ENCODE measurements at places on chromosomes 2 and 18.

DNA sequence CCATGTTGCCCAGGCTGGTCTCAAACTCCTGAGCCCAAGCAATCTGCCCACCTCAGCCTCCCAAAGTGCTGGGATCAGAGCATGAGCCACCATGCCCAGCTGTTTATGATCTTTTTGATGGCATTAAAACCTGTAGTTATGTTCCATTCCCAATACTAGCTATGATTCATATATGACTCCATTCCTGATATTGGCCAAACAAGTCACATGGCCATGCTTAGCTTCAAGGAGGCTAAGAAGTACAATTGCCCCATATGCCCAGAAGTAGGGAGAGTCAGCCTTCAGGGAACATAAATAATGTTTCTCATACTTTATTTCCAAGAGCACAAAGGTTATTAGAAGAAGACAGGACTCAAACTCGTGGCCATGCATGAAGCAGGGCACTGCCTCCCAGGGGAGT is 132.4 kb upstream of the RAB6C start:
- no peak for DNase-seq

GRCh38 chr2:15769676-15770547 is 170.4 kb upstream of the MYCN start:
- DNase-seq, result no peak

DNA sequence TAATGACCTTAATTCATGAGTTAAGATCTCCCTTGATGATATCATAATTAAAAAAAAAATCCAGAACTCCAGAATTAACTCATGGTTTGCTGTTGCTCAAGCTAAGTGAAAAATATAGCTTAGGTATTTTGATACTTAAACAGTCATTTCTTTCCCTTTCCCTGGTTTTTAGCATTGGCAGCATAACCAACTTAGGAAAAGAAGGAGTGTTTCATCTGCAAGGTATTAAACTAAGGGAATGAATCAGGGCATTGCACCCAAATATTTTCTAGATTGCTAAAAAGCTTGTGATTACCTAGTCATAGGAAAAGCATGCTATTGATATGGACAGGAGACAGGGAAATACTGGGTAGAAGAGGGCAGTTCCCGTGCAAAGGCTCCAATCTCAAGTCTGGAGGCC is 207.2 kb downstream of the LRP1B start:
- DNase-seq, result no peak

DNA sequence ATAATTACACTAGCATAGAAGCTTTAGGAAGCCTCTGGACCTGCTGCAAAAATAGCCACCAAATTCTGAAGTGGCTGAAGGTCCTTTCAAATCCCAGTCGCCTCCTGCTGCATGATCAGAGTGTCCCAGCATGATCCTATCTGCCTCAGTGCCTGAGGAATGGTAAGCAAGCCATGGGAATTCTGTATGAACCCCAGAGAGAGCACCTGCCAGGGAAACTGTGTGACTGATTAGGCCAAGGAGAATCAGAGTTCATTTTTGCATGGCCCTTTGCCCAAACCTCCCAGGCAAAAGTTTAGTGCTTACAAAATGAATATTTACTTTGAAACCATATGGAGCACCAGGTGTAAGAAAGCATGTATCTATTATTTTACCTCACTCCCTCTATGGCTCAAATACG is 221.4 kb downstream of the ARL4C start:
- no peak for DNase-seq

- DNase-seq, result no peak
Observed at GRCh38 chr2:54479424-54479823, 23.3 kb downstream of the SPTBN1 start.

- no peak for DNase-seq
Observed at GRCh38 chr18:55115606-55116005, 156.3 kb upstream of the CCDC68 start.

- DNase-seq, result no peak
Observed at GRCh38 chr2:33491441-33492084, 15.1 kb downstream of the RASGRP3 start.

DNA sequence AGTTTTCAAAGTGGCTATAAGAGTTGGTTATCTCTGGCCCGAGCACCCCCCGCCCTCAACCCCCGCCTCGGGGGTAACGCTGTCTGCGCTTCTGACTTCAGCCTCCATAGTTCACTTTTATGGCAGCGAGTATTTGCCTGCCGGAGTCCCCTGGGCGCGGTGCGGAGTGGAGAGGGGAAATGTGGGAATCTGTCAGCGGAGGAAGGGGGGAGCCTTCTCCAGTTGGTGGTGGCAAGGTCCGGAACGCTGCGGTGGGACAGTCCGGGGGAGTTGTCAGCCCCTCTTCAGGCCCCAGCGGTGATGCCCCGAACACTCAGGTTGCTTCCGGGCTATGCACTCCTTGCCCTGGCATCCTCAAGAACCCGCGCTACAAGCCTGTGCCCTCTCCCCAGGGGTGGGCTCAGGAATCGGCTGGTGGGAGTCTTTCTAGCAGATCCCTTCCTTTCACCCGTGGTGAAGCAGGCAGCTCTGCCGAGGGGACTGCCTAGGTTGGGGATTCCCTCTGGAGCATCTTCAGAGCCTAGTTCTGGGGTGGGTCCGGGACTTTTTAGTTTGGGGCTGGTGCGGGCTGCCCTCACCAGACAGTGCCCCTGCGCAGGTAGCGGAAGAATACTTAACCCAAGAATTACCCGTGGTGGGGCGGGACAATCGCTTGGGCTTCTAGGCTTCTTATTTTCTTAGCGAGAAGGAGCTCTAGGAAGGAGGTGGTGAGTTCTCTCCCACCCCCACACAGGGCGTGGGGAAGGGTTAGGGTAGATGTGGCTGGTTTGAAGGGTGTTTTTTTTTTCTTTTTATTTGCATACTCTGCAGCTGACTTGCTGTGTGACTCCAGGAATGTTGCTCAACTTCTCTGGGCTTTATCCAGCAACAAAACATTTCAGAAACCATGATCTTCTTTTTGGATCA is 1.6 kb downstream of the ATOH8 start:
- DNase-seq, result no peak

DNA sequence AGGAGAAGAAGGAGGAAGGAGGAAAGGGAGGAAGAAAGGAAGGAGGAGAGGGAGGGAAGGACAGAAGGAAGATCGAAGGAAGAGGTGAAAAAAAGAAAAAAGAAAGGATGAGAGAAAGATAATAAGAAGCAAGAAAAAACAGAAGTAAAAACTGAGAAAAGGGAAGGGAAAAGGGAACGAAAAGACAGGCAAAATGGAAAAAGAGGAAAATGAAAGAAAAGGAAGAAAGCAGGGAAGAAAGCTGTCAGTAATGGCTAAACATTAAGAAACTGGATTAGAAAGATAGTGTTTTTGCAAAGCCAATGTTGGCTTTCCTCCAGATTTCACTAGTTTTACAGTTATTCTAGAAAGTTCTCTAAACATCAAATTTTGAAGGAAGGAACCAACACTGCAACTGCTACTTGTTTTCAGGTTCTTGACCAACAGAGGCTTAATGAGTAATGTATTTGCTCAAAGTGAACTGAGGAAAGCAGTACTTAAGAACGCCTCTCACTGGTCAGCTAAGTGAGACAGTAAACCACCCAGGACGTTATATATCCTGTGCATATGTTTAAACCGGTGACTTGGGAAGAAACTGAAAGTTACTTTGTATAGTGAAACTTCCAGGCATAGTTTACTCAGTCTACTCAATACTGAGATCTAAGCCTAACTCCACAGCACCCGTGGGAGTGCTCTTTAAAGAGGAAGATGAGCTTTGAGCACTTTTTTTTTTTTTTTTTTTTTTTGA is 286.2 kb upstream of the TRIB2 start:
- DNase-seq, result peak; percentile 43

- DNase-seq, result no peak
Observed at GRCh38 chr2:27378096-27378808, 2.3 kb downstream of the ZNF513 start.

- no peak for DNase-seq
Observed at GRCh38 chr2:107804608-107805498, 21.8 kb upstream of the RGPD4 start.

- DNase-seq, result no peak
Observed at GRCh38 chr2:122743021-122743675, 987.7 kb downstream of the TSN start.

DNA sequence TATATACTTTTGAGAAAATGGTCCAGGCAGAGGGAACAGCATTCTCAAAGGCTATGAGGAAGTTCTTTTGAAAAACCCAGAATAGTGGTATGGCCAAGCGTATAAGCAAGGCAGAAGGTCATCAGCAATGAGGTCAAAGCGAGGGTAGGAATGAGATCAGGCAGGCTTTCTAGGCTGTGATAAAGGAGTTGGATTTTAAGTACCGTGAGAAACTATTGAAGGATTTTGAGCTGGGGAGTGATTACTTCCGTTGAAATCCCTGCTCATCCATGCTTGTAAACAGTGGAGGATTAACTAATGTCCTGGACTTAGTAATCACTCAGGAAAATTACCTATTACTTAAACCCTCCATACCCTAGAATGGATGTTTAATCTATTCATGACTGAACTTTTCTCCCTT is 50.2 kb downstream of the EMILIN2 start:
- no peak for DNase-seq

DNA sequence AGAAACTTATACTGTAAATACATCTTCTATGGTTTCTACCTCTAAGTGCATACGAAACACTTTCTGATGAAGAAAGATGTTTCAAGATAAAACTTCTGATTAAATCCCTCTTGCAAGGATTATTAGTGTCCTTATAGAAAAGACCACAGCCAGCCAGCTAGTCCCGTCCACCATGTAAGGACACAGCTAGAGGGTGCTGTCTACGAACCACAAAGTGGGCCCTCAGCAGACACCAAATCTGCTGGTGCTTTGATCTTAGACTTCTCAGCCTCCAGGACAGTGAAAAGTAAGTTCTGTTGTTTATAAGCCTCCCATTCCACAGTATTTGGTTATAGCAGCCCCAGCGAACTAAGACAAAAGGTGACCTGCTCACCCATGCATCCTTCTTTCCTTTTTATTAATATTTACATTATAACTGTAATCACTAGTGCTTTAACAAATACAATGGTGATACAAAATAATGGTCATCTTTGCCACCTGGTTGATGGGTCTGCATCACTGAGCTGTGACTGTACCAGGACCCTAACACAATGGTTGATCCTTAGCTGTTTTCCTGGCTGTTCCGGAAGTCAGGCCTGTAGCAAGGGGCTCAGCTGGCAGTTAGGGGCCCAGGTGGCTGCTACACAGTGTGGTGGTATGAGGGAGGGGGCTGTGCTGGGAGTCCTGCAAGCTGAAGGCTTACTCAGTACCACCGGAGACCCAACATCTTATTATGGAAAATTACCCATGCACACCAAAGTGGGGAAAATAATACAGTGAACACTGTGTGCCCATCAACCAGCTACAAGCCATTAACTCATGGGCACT is 108.5 kb upstream of the SMAD7 start:
- no peak for DNase-seq

DNA sequence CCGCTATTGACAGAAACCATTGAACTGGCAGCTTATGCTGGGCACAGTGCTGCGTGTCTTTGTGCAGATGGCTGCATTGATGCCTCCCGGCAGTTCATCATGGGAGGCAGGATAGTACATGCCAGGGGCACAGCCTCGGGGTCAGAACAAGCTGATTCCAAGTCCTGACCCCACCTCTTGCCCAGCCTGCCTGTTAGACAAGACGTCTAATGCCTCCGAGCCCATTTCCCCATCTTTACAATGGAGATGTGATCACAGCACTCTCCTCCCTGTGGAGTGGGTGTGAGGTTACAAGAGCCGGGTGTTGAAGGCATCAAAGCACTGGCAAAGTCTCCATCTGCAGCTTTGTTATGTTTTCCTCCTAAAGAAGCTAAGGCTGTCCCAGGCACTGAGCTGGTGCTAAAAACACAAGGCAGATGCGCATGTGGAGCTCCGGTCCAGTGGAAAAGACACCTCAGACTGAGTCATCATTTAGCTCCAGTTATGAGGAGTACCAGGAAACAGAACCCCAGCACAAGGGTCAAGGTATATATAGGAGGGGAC is 125.7 kb upstream of the EPAS1 start:
- no peak for DNase-seq

- DNase-seq, result peak; percentile 3
Observed at GRCh38 chr2:224039770-224040440, 819 bp upstream of the SERPINE2 start.

DNA sequence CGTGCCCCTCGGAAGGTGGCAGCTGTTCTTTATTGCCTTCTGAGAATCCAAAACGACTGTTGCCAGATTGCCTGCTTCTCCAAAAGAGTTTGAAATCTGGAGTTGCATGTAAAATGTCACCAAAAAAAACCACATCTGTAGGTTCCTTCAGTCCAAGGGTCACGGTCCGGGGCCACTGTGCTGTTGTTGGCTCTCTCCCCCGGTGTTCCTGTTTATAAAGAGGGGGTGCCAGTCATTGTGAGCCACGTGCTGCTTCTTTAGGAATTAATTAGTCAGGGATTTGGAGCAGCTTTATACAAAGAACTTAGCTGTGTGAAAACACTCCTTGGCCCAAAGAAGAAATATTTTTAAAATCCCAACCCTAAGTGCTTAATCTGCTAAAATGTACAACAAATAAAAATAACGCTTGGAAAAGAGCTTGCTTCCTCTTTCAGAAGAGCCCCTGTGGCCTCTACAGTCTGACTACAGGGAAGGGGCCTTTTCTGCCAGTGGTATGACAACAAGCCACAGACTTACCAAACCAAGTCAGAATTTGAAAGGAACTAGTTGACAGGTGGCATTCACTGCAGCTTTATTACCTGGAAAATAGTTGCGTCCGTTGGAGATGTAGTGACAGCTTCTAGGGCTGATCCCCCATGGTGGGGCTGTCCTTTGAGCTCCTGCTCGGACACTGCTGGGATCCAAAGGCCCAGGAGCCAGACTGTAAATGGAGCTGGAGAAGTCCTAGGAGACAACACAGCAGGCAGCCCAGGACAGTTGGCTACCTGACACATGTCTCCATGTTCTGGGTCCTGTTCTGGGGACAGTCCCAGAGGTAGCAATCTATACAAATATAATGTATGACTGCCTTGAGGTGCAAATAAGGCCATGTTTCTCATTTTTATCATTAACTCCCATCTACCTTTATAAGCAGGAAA is 84.5 kb upstream of the SLC1A4 start:
- DNase-seq, result no peak

- DNase-seq, result no peak
Observed at GRCh38 chr18:72122103-72122502, 422.0 kb downstream of the CBLN2 start.

DNA sequence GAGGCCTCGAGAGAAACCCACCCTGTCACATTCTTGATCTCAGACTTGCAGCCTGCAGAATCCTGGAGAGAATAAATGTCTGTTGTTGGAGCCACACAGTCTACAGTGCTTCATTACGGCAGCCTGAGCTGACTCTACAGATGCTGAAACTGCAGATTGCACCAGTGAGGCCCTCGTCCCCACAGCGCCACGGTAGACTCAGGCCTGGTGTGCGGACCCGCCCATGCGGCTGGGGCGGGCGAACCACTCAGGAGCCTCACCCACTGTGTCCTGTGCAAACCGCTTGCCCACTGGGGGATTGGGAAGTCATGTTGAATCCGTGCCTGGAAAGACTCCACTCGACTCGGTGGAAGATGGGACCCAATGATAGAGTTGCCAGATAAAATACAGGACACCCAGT is 125.2 kb upstream of the COPS8 start:
- no peak for DNase-seq

- DNase-seq, result peak; percentile 65
Observed at GRCh38 chr2:24919037-24919505, 966 bp downstream of the ADCY3 start.

Measured in activated naive CD4-positive, alpha-beta T cell treated with Interleukin-2 at 50 U/mL for 16 hours (primary cell).